HTR-8/SVneo (cell line): ENCODE measurements at places on chromosomes 16 and 17.
A peak's percentile ranks its signal among the peaks of the same experiment; 100 is the strongest.

GRCh38 chr16:88977018-88977811, at the start of gene CBFA2T3:
CBFA2T3 (minus strand) TSS chr16:88977207; CDS start chr16:88976807, 400 bp downstream.
- no peak for DNase-seq

DNA sequence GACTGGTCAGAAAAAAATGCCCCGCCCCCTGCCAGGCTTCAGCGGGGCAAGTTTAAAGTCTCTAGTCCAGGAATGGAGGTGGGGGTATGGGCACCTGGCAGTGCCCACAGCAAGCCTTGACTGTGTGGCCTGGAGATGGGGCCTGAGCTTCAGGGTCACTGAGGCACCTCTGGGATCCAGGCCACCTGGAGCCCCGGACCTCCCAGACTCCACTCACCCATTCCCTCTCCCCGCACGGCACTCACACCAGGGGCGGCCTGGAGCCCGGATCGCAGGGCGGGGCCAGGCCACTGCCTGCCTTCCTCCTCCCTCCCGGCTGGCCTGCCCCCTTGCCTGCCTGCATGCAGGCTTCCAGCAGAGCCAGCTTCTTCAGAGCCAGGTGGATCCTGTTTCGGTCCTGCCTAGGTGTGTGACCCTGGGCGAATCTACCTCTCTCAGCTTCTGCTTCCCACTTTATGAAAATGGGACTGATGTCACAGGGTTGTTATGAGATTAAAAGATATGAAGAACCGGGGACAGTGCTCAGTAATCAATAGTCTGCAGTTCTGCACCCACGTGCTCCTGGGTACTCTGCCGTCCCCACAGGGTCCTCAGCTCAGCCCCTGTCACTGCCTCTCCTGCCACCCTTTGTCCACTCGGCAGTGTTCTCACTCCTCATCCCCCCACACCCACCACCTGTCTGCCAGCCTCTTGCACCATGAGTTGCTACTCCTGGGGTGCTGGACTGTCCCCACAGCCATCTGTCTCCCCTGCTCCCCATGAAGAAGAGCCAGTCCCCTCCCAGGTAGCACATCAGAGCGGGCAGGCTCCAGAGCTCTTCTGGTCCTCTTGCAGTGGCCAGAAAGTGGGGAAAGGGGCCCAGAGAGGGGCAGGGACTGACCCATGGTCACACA, 1.2 kb upstream of the TCAP start:
- no peak for DNase-seq

DNA sequence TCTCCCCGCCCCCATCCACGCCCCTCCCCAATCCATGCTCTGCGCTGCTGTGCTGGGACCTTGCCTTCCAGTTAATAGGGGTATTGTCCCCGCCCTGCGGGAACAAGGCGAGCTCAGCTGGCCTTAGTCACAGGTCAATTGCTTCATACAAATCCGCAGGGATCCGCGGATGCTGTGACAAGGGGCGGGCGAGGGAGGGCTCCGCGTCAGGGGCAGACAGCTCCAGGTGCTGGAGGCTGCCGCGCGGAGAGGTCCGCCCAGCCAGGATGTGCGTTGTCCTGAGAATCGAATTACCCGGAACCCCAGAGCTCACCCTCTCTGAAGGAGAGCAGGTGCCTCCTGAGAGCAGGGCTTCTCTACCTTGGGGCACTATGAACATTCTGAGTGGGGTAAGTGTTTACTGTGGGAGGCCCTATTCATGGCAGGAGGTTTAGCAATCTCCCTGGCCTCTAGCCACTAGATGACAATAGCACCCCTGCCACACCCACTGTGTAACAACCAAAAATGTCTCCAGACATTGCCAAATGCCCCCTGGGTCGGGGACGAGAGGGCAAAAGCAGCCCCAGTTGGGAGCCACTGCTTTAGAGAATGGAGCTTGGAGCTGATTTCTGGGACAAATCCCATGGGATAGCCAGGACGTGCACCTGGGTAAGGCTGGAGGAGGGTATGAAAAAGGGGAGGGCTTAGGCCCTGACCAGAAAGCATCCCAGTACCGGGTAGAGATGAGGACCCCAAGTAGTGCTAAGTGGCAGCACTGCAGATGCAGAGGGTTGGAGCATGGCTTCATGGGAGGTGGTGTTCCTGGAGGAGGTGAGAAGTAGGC, 138.2 kb downstream of the CYLD start:
- no peak for DNase-seq

DNA sequence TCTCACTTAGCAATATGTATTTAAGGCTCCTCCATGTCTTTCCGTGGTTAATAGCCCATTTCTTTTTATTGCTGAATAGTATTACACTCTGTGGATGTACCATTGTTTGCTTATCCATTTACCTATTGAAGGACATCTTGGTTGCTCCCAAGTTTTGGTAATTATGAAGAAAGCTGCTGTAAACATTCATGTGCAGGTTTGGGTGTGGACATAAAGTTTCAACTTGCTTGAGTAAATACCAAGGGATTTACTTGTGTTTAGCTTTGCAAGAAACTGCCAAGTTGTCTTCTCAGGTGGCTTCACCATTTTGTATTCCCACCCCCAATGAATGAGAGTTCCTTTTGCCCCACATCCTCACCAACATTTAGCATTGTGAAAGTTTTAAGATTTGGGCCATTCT, 9.5 kb downstream of the LRRC36 start:
- DNase-seq = no peak

GRCh38 chr16:62913924-62914323, 877.7 kb upstream of the CDH8 start:
- no peak for DNase-seq

DNA sequence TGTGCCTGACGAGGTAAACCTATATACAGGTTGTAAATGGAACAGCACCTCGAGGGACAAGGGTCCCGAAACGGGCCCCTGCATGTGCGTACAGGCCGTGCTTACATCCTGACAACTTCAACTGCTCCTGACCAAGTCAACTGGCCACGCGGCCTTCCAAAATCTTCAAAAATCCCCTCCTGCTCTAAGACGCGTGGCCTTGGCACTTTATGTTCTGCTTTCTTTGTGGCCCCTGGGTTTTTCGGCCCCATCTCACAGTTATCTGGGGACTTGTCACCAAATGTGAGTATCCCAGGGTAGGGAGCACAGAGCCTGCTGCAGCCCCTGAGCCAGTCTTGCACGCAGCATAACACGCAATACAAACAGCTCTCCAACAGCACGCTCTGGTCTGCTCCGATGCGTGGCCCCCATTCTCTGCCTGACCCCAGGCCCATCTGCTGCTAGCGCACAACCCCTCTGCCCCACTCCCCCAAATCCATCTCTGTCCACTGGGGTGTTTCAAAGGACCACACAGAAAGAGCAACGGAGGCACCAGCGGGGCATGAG, 659 bp downstream of the RPH3AL start:
- DNase-seq = no peak

DNA sequence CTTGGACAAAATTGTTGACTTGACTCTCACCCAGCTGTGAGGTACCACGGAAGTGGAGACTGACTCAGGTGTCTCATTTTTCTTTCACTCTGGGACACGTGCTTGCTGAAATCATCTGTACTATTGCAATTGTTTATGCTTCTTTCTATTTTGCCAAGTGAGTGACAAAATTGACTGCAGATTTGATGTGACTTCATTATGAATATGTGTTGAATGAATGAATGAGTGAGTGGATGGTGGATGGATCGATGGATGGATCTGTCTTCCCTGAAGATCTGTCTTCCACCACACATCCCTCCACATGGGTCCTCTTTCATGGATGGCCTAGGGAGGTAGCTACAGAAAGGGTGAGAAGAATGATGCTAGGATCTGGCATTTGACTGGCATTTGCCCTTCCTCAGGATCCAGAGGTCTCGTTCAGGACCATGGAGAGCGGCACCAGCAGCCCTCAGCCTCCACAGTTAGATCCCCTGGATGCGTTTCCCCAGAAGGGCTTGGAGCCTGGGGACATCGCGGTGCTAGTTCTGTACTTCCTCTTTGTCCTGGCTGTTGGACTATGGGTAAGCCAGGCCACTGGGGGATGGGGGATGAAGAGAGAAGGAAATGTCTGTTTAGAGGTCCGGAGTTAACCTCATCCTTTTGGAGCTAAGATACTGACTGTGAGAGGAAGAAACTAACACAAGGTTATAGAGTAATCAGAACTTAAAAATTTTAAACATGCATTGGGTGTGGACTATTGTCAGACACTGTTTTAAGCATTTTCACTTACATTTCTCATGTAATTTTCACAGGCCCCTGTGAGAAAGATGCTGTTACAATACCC, 12.7 kb downstream of the SLC5A11 start:
- DNase-seq = peak; percentile 67

- DNase-seq = peak; percentile 84
Measured at GRCh38 chr17:39174920-39175694, 9.1 kb upstream of the ARL5C start.

GRCh38 chr16:10638101-10638500, 56.6 kb downstream of the TEKT5 start:
- no peak for DNase-seq

DNA sequence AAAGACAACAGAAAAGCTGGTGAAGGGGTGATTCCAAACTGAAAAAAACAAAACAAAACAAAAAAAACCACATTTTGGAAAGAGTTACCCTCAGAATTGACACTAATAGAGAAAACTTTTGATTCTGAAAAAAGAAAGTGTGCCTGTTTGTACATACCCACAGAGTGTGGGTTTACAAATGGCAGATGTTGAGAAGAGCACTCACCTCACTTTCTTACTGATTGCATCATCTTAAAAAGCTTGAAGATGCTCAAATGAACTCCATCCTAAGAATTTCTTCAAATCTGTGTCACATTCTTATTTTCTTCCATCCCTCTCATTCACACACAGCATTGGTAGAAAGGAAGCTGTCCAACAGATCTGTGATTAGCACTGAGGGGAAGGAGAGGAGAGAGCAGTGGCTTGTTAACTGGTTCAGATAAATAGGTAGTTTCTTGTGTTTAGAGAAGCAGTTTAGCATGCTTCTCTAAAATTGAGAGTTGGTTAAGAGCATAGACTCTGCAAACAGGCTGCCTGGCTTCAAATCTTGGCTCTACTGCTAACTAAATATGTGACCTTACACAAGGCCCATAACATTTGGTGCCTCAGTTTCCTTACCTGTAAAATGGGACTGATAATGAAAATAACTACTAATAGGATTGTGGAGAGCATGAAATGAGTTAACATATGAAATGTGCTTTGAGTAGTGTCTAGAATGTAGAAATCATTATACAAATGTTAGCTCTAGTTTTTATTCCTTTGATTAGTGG, 6.9 kb downstream of the GNAO1 start:
- DNase-seq = no peak

- DNase-seq = no peak
Measured at GRCh38 chr16:10150906-10151305, 31.3 kb downstream of the GRIN2A start.

DNA sequence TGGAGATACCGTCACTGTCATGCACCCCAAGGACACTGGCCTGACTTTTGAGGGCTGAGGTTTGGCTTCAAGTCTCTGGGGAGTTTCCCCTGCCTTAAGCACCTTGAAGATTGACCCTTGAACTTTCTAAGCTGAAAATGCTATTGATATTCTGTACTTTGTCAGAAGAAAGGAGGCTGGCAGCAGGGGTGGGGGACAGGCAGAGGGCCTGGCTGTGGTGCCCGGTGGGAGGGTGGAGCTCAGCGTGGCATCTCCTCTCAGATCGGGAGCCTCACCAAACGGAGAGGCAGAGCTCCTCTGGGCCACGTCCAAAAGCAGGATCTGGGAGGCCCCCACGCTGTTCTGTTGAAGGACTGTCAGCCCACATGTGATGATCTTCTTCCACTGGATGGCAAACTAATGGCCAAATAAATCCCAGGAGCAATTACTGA, 305.2 kb upstream of the IRX3 start:
- no peak for DNase-seq

GRCh38 chr17:31273516-31273915, 23.5 kb downstream of the OMG start:
- DNase-seq = no peak
